ENCODE measurements at places on chromosomes 7 and 10. TPM values are rescaled to one million over a fixed set of nuclear protein-coding genes. Genes with fewer than 3 reads are reported as not detected.

MYH16 gene
- not detected for total RNA-seq

GATA3 gene
- total RNA-seq = 23.5 TPM

TRUB1 gene
- 12.9 TPM for total RNA-seq

DNA sequence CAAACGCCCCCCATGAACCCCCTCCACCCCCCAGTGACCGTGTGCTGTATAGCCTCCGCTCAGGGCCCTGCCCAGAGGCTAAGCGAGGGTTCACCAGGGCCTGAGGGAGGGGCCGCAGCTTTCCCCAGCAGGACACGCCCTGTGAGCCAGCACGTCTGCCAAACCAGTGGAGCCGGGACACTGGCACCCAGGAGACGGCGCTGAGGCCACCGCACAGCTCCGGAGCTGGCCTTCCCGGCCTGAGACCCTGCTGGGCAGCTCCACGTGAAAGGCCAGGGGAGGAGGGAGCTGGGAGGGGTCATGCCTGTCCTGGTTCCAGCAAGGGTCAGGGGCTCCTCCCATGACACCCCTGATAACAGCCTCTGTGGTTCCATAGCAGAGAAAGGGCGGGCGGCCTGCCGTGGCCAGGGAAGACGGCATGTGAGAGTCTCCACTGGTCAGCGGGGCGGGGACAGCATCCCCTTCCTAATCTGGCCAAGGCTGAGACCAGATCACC, 278.3 kb downstream of the ELFN1 start:
- DNase-seq = no peak

Measured in naive thymus-derived CD8-positive, alpha-beta T cell (primary cell).